ENCODE measurements at places on chromosomes 7 and 10. TPM values are rescaled to one million over a fixed set of nuclear protein-coding genes. Genes with fewer than 3 reads are reported as not detected.

Gene CACNB2
- not detected for total RNA-seq

Gene LIPM
- total RNA-seq, result not detected

Gene SPDYE1
- total RNA-seq, result not detected

Gene TDRD1
- not detected for total RNA-seq
